HuH-7.5 (cell line): ENCODE measurements at places on chromosomes 7 and 10.

DNA sequence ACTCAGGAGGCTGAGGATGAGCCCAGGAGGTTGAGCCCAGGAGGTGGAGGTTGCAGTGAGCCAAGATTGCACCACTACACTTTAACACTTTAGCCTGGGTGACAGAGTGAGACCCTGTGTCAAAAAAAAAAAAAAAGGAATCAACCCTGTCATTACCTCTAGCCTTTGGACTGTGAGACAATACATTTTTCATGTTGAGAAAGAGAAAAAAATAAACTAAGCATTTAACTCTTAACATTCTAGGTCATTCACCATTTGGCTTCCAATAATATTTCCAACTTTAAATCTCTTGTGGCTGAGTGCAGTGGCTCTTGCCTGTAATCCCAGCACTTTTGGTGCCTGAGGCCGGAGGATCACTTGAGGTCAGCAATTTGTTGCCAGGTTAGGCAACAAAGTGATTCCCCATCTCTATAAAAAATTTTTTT, 41.9 kb upstream of the TPST1 start:
- no peak for DNase-seq

DNA sequence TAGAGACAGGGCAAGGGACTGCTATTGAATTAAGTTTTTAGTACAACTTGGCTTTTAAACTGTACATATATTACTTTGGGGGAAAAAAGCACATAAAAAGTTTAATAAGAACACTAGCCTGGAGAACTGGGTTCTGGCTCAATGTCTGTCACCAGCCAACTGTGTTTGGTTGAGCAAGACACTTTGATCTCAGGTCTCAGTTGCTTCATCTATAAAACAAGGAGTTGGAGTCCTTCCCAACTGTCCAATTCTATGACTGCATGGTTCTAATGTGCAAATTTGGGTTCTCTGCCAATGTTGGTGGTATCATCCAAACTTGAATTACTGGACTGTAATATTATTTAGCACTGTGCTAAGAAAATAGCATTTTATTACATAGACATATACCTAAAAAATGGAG, 50.3 kb downstream of the ATXN7L1 start:
- no peak for DNase-seq

GRCh38 chr10:60937022-60937421, 7.0 kb downstream of the RHOBTB1 start:
- no peak for DNase-seq

GRCh38 chr7:157714166-157715070, 377.6 kb downstream of the DNAJB6 start:
- DNase-seq = no peak

DNA sequence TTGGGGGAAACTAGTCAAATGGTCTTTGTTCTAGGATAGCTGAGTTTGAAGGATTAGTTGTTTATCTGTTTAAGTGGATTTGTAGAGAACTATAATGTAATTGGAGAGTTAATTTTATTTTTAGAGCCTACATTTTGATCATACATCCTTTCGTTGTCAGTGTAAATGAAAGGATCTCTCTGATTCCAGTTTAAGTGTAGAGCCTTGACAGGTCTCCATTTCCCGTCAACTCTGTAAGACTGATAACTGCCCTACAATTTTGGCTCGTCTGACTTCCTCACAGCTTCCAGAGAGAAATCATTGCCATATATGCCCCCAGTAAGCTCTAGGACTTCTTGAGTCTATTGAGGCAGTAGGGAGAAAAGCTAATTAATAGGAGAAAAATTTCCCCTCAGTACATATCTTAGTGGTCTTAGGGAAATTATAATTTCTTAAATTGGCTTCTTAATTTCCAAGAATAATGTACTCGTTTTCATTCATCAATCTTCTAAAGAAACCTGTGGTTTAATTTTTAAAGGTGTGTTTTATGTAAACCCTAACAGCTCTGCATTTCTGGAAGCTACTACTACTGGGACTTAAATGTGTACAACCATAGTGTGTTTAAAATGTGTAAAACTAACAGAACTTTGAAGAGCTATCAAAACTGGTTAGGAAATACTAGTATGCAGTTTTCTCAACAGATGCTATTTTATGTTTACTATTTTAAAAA, 3.8 kb downstream of the KMT2E start:
- DNase-seq = no peak

DNA sequence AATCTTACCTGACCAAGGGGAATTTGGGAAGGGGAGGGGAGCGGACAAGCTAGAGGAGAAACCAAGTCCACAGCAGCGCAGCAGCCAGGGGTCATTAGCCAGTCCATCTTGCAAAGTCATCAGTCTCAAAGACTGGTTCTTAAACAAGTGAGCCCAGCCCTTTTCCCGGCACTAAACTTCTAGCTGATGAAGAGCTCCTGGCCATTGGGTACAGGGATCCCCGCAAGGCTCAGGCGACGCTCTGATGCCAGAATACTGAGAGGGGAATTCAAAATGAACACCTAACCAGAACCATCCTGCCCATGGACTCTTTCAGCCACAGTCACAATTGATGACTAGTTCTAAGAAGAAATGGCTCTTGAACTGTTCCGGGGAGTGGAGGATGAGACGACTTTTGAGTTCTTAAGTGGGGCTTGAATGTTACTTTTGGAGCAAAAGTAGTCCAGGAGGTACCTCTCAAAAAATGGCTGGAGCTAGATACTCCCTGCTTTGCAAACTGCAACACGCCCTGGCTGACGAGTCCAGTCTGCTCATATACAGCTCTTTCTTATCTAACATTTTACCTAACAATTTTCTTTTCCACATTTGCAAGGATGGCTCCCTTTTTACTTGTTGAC, 2.5 kb upstream of the TWIST1 start:
- DNase-seq = no peak

GRCh38 chr10:13503745-13504463, 24.9 kb downstream of the BEND7 start:
- no peak for DNase-seq

DNA sequence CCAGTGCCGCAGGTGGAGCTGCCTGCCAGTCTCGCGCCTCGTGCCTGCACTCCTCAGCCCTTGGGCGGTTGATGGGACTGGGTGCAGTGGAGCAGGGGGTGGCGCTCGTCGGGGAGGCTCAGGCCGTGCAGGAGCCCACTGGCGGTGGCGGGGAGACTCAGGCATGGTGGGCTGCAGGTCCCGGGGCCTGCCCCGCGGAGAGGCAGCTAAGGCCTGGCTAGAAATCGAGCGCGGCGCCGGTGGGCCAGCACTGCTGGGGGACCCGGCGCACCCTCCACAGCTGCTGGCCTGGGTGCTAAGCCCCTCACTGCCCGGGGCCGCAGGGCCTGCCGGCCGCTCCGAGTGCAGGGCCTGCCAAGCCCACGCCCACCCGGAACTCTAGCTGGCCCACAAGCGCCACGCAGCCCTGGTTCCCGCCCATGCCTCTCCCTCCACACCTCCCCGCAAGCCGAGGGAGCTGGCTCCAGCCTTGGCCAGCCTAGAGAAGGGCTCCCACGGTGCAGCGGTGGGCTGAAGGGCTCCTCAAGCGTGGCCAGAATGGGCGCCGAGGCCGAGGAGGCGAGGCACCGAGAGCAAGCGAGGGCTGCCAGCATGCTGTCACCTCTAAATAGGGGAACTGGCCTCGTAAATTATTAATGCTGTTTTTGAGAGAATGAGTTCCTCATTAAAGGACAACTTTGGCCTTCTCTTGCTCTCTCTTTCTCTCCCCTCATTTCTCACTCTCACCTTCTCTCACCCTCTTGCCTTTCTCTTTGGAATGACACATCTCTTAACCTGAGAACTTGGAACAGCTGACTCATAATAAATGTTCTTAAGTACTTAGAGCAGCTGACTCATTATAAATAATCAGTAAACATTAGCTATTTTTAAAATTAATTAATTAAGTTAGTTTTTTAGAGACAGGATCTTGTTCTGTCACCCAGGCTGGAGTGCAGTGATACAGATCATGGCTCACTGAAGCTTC, 4.9 kb downstream of the ACADSB start:
- no peak for DNase-seq

DNA sequence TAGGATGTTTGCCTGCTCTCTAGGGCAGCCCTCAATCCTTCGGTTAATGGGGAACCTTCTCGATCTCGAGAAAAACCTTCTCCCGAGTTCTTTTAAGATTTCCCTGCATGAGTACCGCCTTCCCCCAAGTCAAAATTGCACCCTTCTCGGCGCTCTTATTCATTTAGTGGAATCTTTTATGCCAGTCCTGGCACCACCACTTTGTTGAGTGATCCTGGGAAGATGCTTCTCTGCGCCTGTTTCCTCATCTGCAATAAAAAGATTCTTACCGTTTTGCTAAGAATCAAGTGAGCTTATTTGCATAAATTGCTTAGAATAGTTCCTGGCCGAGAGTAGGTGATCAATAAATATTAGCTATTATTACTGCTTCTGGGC, 697 bp downstream of the ARPC1A start:
- DNase-seq = no peak

DNA sequence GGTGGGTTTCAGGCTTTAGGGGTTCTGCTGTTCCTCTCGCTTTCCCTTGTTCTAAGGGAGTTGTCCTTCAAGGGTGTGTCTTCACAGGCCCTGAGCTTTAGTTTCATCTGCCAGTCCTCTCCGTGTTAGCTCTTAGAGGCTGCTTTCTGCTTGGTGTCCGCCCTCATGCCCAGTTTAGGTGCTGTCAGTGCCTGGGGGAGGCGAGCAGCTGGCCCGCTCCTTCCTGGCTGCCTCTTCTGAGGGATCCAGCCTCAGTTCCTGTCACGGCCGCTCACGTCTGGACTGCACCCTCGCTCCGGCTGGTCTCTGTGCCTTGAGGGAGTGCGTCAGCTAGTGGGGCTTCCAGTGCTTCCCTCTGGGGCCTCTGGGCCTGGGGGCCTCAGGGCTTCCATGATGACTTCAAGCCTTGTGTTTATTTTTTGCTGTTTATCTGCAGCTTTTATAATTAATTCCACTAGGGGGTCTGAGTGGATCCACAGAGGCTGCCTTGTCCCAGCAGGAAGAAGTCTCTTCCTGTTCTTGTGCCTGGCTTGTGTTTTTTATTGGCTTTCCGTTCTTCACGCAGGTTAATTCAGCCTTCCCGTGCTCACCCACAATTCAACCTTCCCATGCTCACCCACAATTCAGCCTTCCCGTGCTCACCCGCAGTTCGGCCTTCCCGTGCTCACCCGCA, 33.0 kb downstream of the WDR37 start:
- DNase-seq = no peak

- DNase-seq = no peak
Measured at GRCh38 chr7:50865450-50865849, 82.8 kb upstream of the GRB10 start.

DNA sequence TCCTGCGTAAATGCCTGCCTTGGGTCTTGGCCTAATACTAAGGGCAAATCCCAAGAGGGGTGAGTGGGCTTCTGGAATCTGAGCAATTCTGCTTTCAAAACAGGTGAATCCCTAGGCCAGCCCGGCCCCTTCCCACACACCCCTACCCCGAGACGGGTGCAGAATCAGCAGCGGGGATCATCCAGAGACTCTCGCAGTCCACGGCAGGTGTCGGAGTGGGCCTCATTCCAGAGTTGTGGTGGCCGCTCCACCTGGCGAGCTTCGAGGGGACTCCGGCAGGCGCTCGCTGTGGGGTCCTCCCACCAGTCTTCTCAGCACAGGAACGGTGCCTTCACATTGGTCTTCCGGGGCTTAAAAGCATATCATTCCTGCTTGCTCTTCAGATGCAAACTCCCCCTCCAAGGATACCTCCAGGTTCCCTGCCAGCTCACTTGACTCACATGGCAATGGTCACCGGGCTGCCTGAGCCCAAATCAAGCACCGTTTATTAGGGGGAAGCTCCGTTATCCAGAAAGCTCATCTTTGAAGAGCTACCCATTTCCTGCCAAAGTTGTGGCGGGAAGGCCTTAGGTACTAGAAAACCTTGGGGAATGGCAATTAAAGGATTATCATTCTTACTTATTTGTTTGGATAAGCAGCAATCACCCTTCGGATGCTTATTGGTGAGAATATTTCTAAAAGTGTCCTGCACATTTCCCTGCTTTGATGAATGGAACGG, 67.6 kb downstream of the PRKAG2 start:
- no peak for DNase-seq

DNA sequence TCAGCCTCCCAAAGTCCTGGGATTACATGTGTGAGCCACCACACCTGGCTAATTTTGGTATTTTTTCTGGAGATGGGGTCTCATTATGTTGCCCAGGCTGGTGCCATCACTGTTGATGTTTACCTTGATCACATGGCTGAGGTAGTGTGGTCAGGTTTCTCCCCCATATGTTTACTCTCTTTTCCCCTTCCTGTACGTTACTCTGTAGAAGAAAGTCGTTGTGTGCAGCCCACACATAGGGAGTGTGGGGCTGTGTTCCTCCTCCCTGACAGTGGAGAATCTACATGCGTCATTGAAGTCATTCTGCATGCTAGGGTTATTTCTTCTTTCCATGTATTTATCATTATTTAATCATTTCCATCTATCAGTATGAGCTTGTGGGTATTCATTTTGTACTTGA, 16.3 kb upstream of the ORAI2 start:
- DNase-seq = no peak

- DNase-seq = no peak
Measured at GRCh38 chr7:131331806-131332205, 4.1 kb downstream of the MKLN1 start.

DNA sequence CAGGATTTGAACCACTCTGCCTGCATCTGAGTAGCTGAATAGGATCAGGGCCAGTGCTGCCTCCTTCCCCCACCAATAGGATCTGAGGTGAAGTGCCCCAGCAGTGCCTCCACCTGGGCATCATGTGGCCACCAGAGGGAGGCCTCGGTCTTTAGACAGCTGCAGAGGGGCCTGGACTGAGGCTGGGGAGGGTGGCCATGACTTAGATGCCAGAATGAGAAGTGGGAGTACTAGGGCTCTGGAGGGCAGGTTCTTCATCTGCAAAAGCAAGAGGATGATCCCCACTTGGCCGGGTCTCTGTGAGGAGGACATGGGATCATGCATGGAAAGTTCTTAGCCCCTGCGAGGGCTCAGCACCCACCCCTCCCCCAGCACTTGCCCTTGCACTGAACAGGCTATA, 56.9 kb downstream of the NEUROG3 start:
- no peak for DNase-seq

DNA sequence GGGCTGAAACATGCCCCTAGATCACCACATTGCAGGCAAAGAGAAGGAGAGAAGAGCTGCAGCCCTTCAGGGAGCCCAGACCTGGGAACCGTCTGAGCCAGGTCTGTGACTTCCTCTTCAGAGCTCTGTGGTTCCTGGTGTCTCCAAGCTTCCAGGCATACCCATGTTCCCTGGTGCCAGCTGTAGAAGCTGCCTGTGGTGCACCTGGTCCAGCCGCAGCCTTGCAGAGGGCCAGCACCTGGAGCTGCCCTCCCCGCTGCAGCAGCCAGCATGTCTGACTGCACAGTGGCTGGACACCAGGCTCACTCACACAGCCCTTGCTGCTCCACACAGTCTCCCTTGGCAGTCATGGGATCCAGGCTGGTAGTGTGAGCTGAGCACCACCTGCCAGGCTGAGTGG, 33.6 kb downstream of the C7orf25 start:
- no peak for DNase-seq

- DNase-seq = peak; percentile 35
Measured at GRCh38 chr7:23546897-23547572, 15.3 kb upstream of the TRA2A start.

DNA sequence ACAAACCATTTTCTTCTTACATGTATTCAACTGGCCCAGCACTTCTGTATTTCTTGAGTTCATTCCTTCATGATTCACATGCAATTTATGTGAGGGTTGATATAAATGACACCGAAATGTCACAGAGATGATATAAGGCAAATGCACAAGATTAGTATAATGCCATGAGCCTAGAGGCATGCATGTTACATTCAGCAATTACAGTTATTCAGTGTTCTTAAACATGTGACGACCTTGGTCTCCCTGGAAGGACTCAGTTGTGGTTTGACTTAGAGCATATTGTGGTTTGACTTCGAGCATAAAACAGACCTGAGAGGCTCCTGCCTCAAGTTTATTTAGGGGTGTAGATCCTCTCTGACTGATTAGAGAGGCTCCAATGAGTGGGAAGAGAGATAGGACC, 752.1 kb upstream of the POM121L12 start:
- no peak for DNase-seq
